Hematopoietic multipotent progenitor cell treated with erythropoietin and hydrocortisone succinate and interleukin-3 and kit ligand, for 4 days (in vitro differentiated cells): ENCODE measurements at places on chromosomes 16 and 17.

DNA sequence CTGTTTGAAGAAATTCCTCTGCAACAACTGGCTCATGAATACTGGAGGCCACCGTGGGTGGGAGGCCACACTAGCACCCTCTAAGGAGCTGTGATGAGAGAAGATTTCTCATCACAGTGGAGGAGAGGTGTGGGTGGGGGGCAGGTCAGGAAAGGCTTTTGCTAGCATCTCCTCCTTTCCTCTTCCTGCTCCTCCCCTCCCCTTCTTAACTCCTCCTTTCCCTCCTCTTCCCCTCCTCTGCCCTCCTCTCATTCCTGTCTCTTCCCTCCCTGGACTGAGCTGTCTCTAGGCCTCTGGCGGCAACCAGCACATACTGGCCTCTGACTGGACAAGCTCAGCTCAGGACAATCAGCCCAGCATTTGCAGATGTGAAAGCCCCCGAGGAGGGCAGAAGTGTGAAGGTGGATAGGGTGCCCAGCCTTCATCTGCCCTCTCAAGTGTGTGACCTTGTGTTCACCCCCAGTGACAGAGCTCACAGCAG, 19.0 kb upstream of the LHX1 start:
- DNase-seq, result no peak

DNA sequence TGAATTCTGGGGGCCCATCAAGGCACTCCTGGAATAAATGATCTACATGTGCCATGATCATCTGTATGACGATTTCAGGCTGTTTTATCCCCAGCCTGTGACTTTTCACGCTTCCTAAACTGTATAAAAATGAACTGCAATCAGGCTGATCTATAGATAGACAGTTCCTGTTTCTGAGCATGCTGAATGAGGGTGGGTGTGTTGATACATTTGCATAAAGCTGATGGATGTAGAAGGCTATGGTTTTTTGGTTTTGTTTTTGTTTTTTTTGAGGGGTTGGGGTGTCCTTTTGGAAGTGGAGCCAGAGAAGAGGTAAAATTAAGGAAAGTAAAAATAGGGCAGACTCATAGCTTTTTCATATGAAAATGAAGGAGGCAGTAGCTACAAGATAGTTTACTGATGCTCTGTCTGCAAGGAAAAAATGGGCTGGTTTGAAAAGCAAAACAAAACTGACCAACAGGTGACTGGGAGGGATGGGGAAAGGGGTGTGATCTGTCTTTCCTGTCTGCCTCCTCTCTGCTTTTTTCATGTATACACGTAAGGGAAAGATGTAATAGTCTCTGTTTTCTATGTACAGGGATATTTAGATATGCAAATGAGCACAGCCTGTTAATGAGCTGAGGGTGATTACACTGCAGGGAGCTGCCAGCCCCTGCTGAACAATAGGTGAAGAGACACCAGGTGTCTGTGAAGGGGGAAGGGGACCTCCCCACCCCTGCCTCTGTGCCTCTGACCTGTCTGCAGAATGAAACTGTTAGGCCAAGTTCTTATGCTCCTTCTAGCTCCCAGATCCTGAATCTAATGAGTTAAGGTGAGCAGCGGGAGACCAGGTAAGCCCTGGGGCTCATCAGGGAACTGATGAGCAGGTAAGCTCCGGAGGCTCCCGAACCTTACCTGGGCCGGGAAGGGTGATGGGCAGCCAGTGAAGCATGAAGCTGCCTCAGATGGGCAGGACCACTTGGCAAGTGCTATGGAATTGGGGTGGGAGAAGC, 46.6 kb upstream of the LYRM9 start:
- DNase-seq, result peak; percentile 55

DNA sequence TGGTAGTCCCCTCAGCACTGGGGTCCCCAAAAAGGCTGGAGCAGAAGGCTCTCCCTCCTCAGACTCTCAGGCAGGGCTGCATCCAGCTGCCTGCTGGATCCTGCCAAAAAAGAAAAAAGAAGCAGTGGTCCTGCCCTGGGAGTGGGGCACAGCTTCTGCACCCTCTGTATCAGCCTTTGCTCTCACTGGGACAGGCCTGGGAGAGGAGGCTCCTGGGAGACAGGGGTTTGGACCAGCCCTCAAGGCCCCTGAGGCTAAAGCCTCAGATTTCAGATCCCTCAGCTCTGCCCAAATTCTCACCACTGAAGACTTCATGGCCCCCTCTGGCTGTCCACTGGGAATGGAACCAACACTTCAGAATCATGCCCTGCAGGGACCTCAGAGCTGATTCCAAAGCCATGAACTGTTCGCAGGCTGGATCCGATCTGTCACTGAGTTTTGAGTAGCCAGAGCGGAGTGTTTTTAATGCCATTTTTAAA, 96.9 kb downstream of the C16orf78 start:
- DNase-seq, result no peak

DNA sequence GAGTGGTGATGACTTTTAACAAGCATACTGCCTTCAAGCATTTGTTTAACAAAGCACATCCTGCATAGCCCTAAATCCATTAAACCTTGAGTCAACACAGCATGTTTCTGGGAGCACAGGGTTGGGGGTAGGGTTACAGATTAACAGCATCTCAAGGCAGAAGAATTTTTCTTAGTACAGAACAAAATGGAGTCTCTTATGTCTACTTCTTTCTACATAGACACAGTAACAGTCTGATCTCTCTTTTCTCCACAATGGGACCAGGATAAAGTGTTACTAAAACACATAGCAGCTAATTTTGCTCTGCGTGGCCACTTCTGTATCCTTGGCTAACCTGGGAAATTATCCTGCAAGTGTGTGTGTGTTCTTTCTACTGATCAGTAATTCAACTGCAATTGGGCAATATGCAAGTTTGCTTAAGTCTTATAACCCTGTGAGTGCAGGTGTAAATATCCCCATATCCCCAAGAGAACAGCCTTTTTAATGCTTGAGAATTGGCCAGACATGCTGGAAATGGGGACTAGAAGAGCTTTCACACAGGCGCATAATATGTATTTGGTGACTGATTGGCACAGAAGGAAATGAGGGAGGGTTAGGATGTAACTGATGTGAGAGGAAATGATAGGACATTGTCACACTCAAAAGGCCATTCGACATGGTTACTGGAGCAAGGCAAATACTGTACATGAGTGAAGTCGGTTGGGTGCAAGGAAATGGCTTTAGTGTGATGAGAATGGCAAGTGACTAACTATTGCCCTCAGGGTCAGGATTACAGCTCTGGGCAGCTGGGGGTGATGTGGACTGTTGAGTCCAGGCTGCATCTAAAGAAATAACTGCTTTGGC, 10.8 kb upstream of the ANKS4B start:
- DNase-seq, result no peak

DNA sequence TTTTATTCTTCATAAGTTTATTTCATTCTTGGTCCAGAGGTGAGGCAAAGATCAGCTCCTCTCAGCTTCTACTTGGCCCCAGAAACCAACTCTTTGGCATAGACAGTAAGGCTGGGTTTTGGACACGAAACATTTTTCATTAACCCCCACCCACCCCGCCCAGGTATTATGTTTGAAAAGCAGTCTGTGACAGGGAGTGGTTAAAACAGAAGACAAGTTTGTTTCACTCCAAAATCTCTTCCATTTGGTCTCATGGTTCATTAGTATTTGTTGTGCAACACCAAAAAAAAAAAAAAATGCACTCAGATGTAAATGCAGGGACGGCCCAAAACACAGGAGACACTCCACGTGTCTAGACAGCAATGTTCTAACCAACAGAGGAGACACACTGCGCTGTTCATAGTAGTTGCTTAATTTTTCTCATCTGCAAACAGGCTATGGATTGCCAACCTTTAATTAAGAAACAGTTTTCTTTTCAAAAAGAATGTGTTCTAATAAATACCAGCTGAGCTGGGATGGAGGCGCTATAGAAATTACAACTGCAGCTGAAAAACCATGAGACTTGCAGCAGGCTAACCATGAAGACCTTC, 39.8 kb upstream of the MMP2 start:
- DNase-seq, result peak; percentile 52

DNA sequence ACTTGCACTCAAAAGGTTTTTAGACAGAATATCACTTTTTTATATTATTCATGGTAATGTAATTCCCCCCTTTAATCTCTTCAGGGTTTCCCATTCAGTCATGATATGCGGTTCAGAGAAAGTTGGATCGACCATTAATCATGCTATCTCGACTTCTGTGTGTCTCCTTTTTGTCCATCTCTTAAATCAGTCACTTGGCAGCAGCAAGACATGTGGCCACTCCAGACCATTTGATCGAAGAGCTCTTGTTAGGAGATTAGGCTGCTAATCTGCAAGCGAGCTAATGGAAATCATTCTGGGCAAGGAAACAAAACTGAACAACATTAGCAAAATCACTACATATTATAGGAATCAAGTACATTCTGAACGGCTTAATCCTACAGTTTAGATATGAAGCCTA, 449.9 kb downstream of the WWOX start:
- no peak for DNase-seq

DNA sequence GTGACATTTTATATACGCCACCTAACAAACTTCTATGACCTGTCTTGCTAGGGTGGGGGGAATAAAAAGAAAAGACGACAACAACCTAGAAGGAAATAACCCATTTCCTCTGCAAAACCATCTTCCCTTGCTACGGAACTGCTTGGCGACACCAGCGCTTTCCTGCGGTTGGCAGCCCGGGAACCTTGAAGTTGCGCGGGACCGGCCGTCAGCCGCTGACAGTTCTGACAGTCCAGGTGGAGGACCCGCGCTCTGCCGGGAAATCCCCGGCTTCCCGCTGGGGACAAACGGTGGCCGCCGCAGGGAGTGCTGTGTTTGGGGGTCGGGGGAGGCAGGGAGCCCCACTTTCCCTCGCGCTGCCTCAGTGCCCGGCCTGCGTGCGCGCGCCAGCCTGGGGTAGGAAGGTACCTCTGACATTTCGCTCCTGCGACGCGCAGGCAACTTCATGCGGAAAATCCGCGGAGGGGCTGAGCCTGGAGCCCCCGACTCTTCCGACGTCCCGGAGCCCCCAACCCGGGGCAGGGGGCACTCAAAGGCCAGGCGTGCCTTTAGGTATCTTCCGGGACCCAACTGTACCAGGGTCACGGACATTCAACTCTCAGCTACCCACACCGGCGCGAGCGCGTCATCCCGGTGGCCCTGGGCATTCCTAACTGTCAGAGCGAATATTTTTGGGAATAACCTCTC, 516 bp downstream of the SLC16A6 start:
- DNase-seq, result peak; percentile 36

GRCh38 chr16:8887952-8888560, 5.9 kb downstream of the LITAFD start:
- peak; percentile 28 for DNase-seq

GRCh38 chr16:57982385-57982784, 11.5 kb upstream of the CNGB1 start:
- no peak for DNase-seq

- DNase-seq, result no peak
Observed at GRCh38 chr17:62121025-62121730, 56.1 kb upstream of the MED13 start.

GRCh38 chr16:76696876-76697275, 419.7 kb downstream of the CNTNAP4 start:
- no peak for DNase-seq

- peak; percentile 73 for DNase-seq
Observed at GRCh38 chr16:85798901-85799496, 345 bp downstream of the EMC8 start.

DNA sequence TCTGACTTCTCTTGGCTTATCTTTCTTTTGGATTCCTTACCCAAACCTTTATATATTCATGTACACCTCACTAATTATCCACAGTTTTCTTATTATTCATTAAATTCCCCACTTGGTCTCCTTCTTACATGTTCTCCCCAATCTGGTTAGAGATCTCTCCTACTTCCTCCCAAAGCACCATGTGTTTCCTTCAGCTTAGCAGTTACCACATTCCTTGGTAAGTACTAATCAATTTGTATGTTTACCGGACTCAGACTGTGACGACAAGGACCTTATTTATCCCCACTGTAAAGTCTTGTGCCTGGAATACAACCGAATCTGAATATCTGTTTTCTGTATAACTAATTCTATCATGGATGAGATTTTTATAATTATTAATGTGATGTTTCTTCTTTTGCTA, 389.5 kb downstream of the KCNJ2 start:
- peak; percentile 48 for DNase-seq

- DNase-seq, result peak; percentile 17
Observed at GRCh38 chr17:16652847-16653366, 743 bp downstream of the ZNF624 start.

DNA sequence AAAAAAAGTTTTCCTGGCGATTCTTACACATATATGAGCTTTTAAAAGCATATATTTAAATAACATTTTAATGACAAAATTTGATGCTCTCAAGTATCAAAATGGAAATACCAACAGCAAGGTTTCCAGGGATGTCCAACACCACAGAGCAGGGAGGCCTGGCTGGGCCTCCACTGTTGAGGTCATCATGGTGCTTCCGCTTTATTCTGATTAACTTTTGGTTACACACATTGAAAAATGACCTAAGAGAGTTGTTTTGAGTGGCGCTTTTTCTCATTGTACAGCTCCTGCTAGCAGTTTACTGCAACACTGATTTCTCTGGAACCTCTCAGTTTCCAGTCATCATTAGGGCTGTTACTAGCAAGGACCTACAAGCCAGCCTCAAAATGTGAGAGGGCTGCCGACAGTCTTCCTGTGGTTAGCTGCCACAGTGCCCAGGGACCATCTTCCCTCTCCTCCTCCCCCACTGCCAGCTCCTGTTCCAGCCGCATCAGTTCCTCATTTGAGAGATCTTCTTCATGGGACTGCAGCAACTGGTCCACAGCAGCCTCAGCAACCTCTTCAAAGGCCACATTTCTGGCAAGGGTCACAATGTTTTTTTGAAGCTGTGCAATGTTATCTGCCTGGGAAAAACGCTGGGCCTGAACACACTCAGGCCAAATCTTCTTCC, 21.3 kb downstream of the DEF8 start:
- DNase-seq, result peak; percentile 85

- no peak for DNase-seq
Observed at GRCh38 chr17:64004218-64004770, 6.1 kb downstream of the PRR29 start.

DNA sequence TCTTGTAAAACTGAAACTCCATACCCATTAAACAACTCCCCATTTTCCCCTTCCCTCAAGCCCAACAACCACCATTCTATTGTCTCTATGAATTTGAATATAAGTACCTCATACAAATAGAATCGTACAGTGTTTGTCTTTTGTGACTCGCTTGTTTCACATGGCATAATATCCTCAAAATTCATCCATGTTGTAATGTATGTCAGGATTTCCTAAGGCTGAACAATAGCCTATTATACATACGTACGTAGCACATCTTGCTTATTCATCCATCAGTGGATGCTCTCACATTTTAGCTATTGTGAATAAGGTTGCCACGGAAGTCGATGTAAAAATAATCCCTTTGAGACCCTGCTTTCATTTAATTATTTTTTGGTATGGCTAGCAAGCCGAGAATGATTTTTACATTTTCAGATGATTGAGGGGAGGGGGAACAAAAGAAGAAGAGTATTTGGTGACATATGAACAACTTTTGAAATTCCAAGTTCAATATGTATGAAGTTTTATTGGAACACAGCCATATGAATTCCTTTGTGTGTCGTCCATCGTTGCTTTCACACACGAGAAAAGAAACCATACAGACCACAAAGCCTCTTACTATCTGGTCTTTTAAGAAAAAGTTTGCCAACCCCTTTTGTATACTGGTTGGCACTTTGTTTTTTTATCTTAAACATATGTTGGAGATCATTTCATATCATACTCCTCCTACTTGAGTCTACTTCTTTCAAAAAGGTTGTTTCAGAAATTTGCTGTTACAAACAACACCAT, 371.2 kb downstream of the NPIPA8 start:
- DNase-seq, result no peak
